GM18507 (cell line): ENCODE measurements at places on chromosomes 11 and 22.

- DNase-seq: no peak
These were observed 7.4 kb downstream of the KCNC1 start for GRCh38 chr11:17742019-17742418.

DNA sequence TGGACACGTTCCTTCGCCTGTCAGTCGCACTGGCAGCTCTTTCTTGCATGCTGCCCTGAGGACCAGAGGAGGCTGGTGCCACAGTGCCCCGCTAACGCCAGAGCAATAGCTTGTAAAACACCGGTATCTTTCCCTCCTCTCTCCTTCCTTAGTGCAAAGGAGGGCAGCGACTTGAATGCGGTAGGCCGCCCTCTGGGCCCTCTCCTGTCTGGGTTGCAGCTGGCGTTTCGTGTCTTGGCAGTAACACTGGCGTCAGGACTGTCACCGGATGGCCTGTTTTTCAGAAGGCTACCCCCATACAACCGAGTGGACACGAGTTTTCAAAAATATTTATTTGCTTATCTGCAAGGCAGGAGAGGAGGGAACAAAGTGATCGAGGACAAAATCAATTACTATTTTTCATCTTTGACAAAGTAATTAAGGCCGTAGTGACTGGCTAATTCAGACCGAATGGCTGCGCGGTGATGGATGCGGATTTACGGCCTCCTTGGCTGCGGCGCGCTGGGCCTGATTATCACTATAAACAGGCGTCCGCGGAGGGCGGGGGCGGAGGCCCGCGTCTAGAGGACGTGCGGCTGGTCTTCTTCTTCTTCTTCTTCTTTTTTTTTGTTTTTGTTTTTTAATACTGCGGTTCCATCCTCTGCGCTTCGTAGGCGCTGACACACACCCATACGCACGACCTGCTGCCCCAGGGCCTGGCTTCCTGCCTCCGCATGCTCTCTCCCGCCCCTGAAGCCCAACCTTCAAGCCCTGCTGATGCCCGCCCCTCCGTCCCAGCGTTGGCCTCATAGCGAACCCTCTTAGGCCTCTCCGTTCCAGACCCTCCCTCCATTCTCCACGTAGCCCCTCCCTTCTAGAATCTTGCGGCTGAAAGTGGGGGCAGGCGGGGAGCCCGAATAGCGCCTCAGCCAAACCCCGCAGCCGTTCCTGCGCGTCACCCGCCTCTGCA is 2.9 kb upstream of the SLC6A5 start:
- no peak for DNase-seq

GRCh38 chr22:27919942-27920755 is 1.1 kb upstream of the PITPNB start:
- DNase-seq: no peak

GRCh38 chr11:35747668-35748067 is 85.1 kb downstream of the TRIM44 start:
- DNase-seq: no peak

- DNase-seq: no peak
These were observed 75.6 kb upstream of the APOA1 start for GRCh38 chr11:116913000-116913399.

GRCh38 chr11:95711945-95712221 is 77.7 kb downstream of the FAM76B start:
- DNase-seq: no peak

- DNase-seq: no peak
These were observed 5.7 kb upstream of the SULT4A1 start for GRCh38 chr22:43867839-43868635.

- no peak for DNase-seq
These were observed 58.8 kb upstream of the TTLL12 start for GRCh38 chr22:43245717-43246116.

GRCh38 chr11:10544491-10545465 is 3.8 kb upstream of the RNF141 start:
- no peak for DNase-seq

GRCh38 chr22:42686756-42687491 is 33.7 kb downstream of the A4GALT start:
- no peak for DNase-seq

DNA sequence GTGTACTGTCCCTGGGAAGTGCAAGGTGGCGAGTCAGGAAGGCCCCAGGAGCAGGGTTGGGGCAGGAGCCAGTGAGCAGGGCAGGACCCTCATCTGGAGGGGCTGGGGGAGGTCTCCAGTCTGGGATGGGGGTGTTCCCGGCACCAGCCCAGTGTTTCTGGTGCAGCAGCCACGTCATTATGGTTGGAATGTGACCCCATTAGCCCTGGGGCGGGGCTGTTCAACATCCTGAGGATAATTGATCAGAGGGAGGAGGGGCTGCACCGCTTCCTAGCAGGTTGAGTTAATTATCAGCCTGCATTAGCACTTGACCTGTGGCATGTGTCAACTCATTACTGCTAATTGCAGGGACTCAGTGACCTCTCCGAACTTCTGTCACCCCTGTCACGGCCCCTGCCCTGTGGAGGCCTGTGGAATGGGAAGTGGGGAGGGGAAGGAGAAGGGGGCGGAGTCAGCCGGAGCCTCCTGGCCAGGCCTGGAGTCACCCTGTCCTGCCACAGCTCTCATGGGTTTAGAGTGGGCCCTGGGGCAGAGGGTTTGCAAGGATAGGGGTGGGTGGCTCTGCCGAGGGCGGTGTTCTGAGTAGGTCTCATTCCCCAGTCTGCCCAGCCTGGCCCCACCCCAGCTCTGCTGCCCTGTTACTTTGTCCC is 52.8 kb upstream of the CCDC188 start:
- no peak for DNase-seq

DNA sequence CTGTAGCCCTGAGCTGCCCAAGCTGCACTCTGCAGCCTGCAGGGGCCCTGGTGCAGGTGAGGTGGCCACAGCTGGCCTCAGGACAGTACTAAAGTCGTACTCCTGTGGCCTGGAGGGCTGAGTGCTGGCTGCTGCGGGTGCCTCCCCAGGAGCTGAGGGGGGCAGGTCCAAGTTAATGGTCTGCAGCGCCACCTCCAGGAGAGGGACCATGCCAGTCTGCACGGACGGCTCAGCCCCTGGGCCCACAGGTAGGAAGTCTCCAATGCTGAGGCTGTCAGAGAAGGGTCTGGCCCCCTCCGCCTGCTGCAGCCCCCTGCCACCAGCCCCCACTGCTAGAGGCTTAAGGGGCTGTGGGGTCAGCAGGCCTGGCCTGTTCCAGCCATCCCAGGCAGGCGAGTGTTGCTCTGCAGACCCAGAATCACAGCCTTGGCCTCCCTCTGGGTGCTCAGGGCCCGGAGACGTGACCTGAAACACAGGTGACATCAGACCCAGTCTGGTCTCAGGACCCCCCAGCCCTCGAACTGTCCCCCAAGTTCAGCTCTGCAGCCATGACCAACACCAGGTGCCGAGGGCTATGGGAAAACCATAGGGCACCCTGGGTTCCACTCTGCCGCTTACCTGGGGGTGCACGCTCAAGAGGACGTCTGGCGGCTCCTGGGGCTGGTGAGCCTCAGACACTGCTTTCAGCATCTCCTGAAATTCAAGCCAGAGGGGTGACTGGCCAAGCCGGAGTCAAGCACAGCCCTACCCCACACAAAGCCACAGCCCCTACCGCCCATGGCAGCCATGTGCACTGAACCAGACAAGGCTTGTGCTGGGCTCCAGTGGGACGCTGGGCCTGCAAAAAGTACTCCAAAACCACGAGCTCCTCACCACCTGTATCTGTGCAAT is 20.8 kb downstream of the SELENOO start:
- no peak for DNase-seq

GRCh38 chr22:37197451-37198257 is 9.6 kb upstream of the C1QTNF6 start:
- DNase-seq: no peak

DNA sequence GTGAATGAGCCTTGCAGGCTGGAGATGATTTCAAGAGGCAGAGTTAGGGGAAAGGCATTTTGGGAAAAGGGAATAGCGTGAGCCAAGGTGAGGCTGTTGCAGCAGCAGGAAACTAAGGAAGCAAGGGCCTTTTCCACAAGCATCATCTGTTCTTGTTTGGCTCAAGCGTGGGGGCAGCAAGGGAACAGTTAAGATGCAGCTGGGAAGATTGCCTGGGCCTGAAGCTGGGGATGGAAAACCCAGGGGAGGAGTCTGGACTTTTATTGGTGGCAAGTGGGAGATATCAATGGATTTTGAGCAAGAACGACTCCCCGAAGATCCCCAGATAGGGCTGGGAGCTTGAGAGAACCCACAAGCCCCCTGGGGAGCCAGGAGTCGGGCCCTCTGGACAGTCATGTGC is 27.3 kb upstream of the PICK1 start:
- no peak for DNase-seq

GRCh38 chr22:32606181-32606580 is 131.6 kb downstream of the FBXO7 start:
- no peak for DNase-seq

DNA sequence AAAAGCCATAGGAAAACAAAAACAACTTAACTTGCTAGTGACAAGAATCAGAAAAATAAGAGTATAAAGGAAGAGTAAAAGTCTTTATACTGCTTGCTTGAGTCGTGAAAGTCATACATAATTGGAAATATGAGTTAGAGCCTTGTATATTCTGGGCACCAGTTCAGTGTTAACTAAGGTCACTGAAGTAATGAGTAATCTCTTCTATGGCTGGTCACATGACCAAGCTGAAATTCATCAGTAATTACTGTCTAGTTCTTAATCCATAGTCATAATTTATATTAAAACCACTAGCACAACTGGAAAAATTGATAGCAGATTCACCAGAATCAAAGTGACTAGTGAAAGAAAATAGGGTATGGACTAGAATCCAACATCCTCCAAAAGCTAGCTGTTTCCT is 84.4 kb upstream of the SLC5A12 start:
- no peak for DNase-seq

DNA sequence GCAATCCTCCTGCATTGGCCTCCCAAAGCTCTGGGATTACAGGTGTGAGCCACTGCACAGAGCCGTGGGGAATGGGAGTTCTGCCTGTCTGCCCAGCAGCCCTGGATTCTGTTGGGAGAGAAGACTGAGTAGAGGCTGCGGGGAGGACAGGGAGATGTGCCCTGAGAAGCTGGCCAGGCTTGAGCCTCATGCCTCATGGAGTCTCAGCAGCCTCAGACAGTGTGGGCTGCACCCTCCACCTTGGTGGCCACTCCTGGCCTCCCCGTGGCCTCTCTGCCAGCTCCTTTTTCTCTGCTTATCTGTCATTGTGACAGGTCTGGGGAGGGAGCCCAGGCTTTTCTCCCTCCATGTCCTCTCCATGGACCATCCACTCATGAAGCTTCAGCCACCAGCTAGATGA is 43.2 kb downstream of the DKK3 start:
- DNase-seq: no peak

GRCh38 chr11:134207538-134208239 is 16.1 kb downstream of the NCAPD3 start:
- DNase-seq: no peak

- no peak for DNase-seq
These were observed 2.0 kb upstream of the TSSK2 start for GRCh38 chr22:19128946-19129727.
